AG04450 (cell line): ENCODE measurements at places on chromosomes 2 and 18. TPM values are rescaled to one million over a fixed set of nuclear protein-coding genes. Genes with fewer than 3 reads are reported as not detected.

IL1B gene
- 2.3 and 2.4 TPM in 2 replicates for polyA plus RNA-seq

KYNU gene
- 4.0 and 4.5 TPM in 2 replicates for polyA plus RNA-seq

G6PC2 gene
- polyA plus RNA-seq: not detected in 2 replicates

CCDC121 gene
- polyA plus RNA-seq: 1.7 and 1.8 TPM in 2 replicates

NDUFS1 gene
- 105 and 129 TPM in 2 replicates for polyA plus RNA-seq

NCKAP5 gene
- 14.8 and 16.6 TPM in 2 replicates for polyA plus RNA-seq

- no peak for DNase-seq
Observed at GRCh38 chr2:66753660-66754059, 318.7 kb downstream of the MEIS1 start.

- DNase-seq: no peak
Observed at GRCh38 chr2:177574356-177574755, 181.8 kb downstream of the AGPS start.

DNA sequence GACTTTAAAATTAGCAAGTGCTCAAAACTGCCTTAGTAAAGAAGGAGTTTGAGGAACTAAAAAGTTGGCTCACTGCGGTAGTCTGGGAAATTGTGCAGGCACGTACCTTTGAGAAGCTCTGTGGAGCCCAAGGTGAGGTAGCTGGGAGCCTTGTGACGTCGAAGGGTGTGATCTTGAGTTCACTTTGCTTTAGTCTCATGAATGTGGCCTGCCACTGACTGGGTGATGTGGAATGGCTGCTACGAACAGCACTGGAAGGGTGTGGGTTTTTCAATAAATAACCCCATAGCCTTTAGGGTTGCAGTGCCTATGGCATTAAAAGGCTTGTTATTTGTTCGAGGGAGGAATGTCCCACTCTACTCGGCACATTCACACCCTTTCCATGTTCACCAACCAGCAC, 312.3 kb downstream of the PRKCE start:
- no peak for DNase-seq

DNA sequence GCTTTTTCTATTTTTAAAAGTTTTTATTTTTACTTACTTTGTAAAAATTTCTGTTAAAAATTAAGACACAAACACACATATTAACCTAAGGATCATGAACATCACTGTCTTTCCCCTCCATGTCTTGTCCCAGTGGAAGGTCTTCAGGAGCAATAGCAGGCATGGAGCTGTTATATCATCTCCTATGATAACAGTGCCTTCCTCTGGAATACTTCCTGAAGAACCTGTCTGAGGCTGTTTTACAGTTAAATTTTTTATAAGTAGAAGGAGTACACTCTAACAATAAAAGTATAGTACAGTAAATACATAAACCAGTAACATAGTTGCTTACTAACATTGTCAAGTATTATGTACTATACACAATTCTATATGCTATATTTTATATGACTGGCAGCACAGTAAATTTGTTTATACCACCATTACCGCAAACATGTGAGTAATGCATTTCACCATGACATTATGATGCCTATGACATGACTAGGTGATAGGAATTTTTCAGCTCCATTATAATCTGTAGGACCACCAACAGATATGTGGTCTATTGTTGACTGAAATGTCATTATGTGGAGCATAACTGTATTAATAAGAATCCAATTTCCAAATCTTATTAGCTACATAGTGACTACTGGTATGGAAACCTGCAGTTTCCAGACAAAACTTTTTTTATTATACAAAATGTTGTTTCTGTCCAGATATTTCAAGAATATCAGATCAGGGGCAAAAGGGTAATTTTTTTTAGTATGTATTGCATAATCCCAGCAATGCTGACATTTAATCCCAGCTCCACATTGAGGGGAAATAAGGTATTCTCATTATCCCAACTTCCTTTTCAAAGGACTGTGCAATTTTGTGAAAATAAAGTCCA, 337.2 kb upstream of the SLC39A10 start:
- no peak for DNase-seq

- no peak for DNase-seq
Observed at GRCh38 chr2:28545590-28546200, 49.8 kb downstream of the PLB1 start.

- no peak for DNase-seq
Observed at GRCh38 chr18:45337477-45337876, 277.8 kb upstream of the SLC14A2 start.

DNA sequence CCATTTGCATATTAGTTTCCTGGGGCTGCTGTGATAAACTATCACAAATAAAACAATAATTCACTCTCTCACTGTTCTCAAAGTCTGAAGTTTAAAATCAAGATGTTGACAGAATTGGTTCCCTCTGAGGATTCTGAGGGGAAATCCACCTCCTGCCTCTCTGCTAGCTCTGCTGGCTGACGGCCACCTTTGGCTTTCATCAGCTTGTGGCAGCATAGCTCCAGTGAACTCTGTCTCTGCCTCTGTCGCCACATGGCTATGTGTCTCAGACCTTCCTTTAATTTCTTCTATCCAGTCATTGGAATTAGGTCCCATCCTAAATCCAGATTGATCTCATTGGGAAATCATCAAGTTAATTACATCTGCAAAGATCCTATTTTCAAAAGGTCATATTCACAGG, 38.9 kb upstream of the TRIM43 start:
- no peak for DNase-seq

GRCh38 chr18:63253428-63254372, 65.9 kb downstream of the BCL2 start:
- DNase-seq: no peak

DNA sequence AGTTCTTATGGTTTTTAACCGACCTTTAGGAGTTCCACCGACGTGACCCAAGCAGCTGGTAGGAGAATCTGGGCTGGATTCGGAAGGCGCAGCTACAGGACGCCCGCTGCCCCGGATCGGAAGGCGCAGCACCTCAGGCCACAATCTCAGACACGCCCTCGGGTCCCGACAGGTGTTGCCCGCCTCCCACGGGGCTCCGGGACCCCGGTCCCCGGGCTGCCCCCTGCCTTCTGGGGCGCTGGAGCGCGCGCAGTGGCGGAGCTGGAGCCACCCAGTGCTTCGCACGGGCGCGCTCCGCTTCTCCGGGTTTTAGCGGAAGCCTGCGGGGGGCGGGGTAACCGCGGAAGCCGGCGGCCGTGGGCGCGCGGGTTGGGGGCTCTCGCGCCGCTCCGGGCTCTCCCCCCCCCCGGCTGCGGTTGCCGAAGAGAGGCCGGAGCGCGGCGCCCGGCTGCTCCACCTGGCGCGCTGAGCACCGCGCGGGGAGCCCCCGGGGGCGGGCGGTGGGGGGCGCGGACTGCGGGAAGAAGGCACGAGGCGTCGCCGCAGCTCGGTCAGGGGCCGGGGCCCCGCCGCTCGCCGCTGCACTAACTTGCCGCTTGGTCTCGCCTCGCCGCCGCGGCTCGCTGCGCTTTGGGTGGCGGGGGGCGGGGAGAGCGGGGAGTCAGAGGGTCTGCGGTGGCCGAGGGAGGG, 718.8 kb downstream of the DPP10 start:
- no peak for DNase-seq

- DNase-seq: peak; percentile 42
Observed at GRCh38 chr2:173448938-173449471, 94.3 kb downstream of the CDCA7 start.

DNA sequence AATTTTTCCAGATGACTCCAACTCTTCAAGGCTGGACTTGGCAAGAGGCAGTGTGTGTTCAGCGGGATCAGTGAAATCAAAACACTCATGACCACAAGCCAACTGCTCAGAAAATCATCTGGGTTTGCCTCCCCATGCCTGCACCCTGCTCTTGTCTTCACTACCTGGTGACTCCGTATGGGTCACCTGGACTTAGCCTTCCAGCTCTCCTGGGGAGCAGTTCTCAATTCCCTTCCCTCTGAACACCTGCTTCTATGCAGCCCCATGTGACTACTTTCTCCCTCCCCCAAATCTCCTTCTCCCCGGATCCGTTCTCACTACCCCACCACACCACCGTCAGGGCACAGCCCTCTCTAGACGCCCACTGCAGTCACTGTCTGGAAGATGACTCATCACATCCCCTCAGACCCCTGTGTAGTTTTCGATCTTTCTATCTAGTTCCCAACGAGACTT, 130.2 kb upstream of the ID2 start:
- DNase-seq: no peak

GRCh38 chr2:240561325-240561971, 1.3 kb downstream of the DUSP28 start:
- DNase-seq: no peak

DNA sequence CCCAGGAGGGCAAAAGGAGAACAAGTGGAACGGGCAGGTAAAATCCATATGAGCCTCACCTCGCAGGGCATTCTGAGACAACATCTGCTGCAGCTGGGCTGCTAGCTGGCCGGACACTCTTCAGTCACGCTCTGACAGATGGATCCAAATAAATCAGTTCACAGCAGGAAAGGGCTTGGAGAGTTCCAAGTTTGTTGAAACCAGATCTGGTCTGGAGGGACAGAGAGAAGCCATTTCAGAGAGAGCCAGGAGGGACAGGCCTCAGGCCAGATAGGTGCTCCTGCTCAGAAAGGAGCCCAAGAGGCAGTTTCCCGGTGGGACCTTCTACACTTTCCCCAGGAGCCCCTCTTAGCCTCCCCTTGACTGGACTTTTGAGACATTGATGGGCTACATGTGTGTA, 28.2 kb upstream of the TNP1 start:
- no peak for DNase-seq

DNA sequence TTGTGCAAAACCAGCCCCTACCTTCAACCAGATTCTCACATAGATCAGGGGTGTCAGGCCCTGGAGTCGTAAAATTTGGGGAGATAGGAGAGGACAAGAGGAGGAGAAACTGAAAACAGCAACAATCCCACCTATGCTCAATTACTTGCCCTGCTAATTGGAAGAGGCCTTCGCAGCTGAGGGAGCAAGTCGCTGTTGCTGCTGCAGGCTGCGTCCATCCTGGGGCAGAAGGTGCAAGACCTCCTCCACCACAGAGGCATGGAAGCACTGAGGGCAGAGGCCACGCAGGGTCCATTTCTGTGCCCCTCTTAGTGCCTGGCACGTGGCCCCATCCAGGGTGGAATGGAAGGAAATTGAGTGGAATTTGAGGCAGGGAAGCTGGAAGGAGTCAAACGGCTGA, 36.5 kb downstream of the CNGA3 start:
- no peak for DNase-seq
